HCEC 1CT (cell line): ENCODE measurements at places on chromosomes 2 and 18.
A peak's percentile ranks its signal among the peaks of the same experiment; 100 is the strongest.

DNA sequence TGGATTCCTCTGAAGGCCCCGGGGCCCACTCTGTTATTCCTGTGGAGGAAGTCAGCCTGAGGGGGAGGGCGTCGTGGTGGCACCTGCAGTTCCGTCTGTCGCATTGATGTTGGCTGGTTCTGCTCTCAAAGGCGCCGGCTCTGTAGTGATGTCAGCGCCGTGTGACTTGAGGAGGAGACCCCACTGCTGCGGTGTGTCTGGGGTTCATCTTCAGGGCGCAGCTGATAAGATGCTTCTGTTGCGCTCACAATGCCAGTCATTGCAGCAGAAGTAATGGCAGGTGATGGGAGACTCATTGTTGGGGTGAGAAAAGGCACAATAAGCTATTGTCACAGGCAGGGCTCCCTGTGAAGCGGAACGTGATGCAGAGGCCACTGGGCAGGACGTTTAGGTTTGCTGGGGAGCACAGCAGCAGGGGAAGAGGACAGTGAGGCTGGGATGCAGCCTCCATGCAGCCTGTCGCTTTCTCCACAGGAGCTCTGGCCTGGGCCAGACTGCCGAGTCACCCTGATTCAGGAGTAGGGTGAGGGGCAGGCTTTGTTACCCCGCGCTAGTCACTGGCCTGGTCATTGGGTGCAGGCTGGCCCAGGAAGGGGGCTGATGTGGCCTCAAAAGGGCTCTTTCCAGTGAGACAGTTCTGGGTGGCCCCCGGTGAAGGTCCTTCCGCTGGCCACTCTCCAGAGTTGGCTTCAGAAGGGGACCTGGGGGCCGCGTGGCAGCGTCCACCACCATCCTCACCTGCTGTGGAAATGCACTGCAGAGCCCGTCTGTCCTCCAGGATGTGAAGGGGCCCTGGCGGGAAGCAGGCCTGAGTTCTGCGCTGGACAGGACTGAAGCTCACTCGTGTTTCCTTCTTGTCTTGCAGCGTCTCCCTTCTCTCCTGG lies 42.9 kb downstream of the SH3BP4 start:
- no peak for DNase-seq

DNA sequence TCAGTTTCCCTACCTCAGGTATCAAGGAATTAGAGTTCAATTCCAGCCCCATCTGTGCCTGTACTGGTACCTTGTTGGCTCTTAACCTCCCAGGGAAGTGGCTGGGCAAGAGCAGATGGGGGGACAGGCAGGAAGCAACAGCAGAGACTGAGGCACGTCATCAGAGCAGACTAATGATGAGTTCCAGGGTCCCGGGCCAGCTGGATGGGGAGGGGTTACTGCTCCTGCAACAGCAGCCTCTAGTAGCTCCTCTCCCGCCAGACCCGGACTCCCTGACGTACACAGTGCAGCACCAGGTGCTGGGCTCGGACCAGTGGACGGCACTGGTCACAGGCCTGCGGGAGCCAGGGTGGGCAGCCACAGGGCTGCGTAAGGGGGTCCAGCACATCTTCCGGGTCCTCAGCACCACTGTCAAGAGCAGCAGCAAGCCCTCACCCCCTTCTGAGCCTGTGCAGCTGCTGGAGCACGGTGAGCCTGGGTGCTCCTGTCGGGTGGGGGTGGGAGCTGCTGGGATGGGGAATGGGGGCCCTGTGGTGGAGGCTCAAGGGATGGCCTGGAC lies 26.0 kb upstream of the GMPPA start:
- DNase-seq, result no peak

GRCh38 chr2:238055841-238056240 lies 5.0 kb upstream of the SCLY start:
- DNase-seq, result no peak

GRCh38 chr2:128286011-128286721 lies 32.5 kb downstream of the HS6ST1 start:
- DNase-seq, result no peak

DNA sequence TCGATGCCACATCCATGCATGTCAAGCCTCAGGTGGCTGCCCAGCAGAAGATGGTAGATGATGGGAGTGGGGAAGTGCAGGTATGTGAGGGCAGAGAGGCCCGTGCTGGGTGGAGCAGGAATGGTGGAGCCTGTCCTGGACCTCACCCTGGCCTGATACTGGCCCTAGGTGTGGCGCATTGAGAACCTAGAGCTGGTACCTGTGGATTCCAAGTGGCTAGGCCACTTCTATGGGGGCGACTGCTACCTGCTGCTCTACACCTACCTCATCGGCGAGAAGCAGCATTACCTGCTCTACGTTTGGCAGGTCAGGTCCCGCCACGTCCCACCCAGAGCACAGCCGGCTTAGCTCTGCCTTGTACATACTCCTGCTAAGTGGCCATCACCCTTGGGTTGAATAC lies 13.0 kb downstream of the VIL1 start:
- DNase-seq, result no peak

- no peak for DNase-seq
Measured at GRCh38 chr2:43300781-43301583, 74.6 kb upstream of the ZFP36L2 start.

DNA sequence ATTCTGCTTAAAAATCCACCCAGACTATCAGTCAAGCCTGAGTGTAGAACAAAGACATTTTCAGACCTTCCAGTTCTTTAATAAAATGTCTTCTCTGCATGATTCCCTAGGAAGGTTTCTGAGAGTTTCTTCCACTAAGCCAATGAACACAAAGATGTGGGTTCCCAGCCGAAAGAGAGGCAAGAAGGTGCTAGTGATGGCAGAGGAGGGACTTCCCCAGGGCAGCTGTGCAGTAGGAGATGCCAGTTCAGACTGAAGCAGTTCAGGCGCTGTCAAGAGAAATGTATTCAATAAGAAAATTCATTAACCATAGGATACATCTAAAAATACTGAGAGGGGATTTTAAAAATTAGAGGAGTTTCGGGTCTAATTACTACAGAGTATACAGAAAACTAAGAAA lies 83.3 kb downstream of the RND3 start:
- DNase-seq, result no peak

DNA sequence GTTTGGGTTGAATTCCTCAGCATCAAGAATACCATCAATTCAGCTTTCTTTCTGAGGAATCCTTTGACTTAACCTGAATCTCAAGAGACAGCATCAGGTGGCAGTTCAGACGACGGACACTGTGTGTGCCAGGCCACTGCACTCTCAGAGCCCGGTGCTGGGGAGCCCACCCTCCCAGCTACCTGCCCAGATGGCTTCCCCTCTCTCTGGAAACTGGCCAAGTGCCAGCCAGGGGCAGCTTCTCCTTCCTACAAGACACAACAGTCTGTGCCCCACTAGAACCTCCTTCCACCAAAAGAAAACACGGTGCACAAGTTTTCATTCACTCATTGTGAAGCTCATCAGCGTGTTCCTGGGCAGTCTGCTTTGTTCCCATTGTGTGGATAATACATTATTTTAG lies 28.5 kb downstream of the MAL start:
- DNase-seq, result no peak

DNA sequence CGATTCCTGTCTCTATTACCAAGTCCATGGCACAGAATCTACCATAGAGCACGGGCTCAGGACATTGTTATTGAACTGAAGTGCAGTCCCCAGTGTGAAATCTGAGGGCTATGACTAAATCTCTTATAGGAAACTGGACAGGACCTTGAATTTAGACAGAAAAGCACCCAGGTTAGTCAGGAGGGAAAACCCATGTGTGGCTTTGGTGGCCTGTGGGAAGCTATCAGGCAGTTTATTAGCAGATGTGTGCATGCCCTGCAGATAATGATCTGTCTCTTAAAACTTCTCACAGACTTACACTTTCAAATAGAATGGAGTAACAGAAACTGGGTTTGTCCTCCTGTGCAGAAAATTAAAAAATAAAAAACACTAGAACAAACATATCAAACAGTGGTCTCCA lies 610.0 kb upstream of the RAB6C start:
- DNase-seq, result no peak

GRCh38 chr2:226733189-226733858 lies 66.3 kb downstream of the IRS1 start:
- DNase-seq, result no peak

- DNase-seq, result peak; percentile 3
Measured at GRCh38 chr2:128736689-128737545, 418.2 kb upstream of the HS6ST1 start.

DNA sequence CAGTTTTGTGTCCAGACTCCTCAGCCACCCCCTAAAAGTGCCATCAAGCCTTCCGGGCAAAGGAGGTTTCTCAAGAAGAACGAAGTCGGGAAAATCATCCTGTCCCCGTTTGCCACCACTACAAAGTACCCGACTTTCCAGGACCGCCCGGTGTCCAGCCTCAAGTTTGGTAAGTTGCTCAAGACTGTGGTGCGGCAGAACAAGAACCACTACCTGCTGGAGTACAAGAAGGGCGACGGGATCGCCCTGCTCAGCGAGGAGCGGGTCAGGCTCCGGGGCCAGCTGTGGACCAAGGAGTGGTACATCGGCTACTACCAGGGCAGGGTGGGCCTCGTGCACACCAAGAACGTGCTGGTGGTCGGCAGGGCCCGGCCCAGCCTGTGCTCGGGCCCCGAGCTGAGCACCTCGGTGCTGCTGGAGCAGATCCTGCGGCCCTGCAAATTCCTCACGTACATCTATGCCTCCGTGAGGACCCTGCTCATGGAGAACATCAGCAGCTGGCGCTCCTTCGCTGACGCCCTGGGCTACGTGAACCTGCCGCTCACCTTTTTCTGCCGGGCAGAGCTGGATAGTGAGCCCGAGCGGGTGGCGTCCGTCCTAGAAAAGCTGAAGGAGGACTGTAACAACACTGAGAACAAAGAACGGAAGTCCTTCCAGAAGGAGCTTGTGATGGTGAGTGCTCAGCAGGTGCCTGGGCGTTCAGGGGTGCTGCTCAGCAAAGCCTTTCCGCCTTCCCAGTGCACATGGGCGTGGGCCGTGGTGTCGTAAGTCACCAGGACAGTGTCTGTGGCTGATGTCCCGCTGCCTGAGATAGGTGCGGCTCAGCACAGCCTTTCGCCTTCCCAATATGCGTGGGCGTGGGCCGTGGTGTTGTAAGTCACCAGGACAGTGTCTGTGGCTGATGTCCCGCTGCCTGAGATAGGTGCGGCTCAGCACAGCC lies 91.0 kb downstream of the SH3BP4 start:
- no peak for DNase-seq

DNA sequence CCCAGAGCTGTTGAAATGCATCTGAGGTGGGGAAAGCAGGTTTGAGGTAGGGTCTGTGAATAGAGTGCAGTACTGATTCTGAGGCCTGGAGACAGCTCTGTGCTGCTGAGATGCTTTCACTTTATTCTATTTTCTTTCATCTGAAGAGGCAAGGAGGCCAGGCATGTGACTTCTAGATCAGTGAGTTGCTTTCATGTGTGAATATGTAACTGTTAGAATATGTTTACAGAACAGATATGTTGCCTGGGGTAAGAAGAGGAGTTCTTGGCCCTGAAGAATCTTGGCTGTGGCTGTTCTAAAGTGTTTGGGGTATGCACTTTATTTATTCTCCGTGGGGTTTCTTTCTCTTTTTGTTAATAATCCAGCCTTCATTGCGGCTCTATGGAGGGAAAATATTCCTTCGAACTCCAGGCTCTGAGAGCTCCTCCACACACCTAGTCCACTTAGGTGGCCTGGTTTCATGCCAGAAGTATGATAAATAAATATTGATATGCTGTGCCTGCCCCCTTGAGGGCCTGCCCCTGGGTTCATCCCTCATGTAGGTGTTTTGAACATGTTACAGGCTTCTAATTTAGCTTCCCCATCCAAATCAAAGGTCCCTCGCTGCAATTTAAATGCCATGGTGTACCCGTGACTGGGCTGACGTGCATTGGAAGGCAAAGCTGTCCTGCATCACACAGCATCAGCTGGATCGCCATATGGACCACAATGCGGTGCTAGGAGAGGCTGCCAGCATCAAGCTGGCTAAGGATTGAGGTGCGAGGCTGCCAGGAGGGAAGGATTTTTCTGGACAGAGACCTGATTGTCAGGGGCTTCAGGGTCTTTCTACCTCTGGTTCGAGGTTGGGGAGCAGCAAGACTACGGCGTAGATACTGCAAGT lies 102.9 kb downstream of the PRKCE start:
- DNase-seq, result no peak

- DNase-seq, result no peak
Measured at GRCh38 chr2:16099326-16099725, 159.0 kb downstream of the MYCN start.

- DNase-seq, result no peak
Measured at GRCh38 chr2:20122864-20123263, 71.4 kb upstream of the LAPTM4A start.

- no peak for DNase-seq
Measured at GRCh38 chr2:95009412-95009811, 16.1 kb upstream of the MAL start.

DNA sequence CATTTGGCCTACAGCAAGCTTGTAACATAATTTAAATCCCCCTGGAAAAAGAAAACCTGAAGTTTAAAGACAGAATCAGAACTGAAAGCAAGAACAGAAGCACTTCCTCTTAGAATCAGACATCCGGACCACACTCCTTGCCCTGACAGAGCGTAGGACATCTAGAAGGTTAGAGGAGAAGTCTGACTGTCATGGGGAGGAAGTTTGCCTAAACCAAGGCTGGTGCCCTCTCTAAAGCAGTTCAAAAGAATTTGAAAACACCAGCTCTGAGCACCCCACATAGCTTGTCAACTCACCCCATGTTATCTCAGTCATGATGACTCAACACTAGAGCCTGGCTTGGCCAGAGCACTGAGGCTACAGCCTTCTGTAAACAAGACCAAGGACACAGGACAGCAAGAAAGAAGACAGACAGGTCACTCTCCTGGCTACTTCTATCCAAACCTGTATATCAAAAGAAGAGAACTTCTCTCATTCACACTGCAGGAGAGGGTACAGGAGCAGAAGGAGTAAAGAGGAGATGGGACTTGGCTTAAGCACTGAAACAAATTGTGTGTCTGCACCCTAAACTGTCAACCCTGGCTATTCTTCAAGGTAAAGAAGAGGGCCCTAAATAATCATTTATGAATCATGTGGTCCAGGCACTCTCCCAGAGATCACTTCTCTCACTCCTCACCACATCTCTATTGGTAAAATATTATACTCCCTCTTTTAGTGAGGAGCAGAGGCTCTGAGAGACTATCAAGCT lies 198.6 kb downstream of the MEMO1 start:
- DNase-seq, result peak; percentile 18

DNA sequence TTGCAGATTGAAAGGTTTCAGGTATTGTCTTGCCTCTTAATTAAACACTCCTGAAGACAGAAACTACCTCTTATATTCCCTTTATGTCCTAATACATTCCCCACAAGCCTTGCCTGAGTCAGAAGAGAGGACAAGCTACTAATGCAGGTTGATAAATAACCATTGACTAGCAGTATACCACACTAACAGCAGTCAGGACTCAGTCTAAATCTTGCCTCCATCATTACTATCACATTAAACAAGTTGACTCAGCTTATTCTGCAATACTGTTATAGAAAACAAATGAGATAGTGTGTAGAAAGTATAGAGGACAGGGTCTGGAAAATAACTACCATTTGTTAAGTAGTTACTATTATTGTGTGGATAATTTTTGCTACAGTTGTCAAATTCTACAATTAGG lies 63.8 kb downstream of the TTC21B start:
- no peak for DNase-seq

DNA sequence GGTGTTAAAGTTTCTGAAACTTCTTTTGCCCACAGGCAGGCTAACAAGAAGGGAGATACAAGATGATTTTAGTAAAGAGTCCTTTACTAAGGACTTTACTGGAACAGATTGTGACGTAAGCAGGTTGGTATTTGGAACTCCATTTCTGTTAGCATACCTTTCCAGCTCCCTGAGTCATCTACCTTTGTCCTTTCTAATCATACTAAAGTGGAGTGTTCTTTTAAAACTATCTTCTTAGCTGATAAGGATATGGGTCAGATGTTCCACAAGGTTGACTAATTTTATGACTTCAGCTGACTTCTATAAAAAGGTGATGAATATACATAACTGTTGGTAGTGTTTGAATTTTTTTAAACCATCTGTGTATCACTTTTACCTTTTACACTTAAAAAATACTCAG lies 21.1 kb downstream of the UGP2 start:
- no peak for DNase-seq
